KBM-7 (cell line): ENCODE measurements at places on chromosomes 12 and 14.

- no peak for DNase-seq
Measured at GRCh38 chr14:80973931-80974641, 18.7 kb downstream of the TSHR start.

DNA sequence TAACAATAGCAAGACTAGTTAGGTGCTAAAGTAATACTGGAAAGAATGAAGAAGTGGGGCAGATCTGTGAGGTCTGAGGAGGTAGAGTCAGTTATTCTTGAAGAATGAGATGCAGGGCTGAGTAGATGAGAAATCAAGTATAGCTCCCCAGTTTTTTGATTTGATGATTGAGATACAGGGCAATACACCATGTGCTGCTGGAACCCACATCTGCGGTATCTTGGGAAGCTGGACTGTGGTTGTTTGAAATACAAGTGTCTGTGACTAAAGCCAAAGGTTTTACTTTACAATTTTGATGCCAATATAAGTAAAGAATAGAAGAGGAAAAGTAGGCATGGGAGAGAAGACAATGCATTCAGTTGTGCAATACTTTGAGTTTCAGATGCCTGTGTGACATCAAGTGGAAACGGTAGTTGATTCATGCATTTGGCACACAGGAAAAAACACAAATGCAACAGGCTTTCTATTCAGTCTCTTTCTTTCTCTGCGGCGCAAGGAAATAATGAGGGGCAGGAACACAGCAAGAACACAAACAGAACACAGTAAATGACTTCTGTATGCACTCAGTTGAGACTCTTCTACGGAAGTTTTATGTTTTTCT is 190.2 kb upstream of the SLC38A2 start:
- DNase-seq, result no peak

DNA sequence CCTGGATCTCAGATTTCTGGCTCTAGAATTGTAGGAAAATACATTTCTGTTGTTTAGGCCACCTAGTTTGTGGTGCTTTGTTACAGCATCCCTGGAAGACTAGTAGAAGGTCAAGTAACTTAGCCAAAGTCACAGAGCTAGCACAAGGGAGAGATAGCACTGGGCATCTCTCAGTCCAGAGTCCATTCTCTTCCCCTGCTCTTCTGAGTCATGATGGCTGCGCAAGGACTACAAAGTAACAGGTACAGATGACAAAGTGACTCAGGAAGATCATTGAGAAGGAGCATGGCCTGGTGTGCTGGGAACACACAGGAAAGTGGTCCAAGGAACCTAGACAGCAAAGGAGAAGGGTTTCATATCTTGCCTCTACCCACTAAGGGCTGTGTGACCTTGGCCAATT is 19.3 kb downstream of the SLC17A8 start:
- no peak for DNase-seq

- peak; percentile 11 for DNase-seq
Measured at GRCh38 chr12:19196959-19197630, 67.6 kb downstream of the PLEKHA5 start.

GRCh38 chr12:110223777-110224378 is 57.2 kb upstream of the ATP2A2 start:
- no peak for DNase-seq

GRCh38 chr12:74689929-74690328 is 152.3 kb downstream of the ATXN7L3B start:
- no peak for DNase-seq

- no peak for DNase-seq
Measured at GRCh38 chr12:3553221-3553620, 62.2 kb downstream of the PRMT8 start.
